ENCODE measurements at places on chromosomes 4 and X.

- DNase-seq: no peak
Measured at GRCh38 chrX:2888309-2888708, 40.8 kb downstream of the ARSD start.

GRCh38 chr4:18127030-18127429, 105.5 kb upstream of the LCORL start:
- DNase-seq: no peak

- DNase-seq: no peak
Measured at GRCh38 chrX:67346667-67347066, 197.2 kb upstream of the AR start.

GRCh38 chr4:78776079-78776728, at the start of gene BMP2K:
TSS of gene BMP2K (plus strand) at chr4:78776350. CDS start at chr4:78776544, 194 bp downstream.
- DNase-seq: no peak

DNA sequence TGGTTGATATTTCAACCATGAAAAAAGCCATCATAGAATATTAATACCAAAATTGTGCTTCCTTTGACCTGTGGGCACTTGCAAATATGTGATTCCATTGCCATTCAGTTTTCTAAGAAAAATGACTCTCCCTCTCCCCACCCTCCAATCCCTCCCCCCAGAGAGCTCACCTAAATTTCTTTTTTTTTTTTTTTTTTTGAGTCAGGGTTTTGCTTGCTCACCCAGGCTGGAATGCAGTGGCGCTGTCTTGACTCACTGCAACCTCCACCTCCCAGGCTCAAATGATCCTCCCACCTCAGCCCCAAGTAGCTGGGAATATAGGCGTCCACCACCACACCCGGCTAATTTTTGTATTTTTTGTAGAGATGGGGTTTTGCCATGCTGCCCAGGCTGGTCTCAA, 47.0 kb downstream of the SNX25 start:
- DNase-seq: no peak

DNA sequence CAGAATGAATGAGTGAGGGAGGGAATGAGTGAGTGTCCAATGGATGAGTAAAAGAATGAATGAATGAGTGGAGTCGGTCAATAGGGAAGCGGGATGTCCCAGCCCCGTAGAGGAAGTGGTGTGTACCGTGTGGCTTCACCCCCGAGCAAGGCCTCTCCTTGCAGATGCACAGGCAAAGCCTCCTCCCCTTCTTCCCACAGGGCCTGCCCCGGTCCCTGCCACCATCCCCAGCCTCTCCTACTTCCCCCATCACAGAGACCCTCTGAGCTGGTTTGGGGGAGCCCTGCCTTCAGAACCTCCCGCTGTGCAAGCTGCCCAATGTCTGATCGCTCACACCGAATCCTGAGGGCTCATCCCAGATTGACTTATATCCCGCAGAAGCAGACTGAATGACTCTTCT, 13.6 kb downstream of the HTRA3 start:
- no peak for DNase-seq

GRCh38 chr4:181418496-181418895, 824.7 kb upstream of the TENM3 start:
- DNase-seq: no peak

DNA sequence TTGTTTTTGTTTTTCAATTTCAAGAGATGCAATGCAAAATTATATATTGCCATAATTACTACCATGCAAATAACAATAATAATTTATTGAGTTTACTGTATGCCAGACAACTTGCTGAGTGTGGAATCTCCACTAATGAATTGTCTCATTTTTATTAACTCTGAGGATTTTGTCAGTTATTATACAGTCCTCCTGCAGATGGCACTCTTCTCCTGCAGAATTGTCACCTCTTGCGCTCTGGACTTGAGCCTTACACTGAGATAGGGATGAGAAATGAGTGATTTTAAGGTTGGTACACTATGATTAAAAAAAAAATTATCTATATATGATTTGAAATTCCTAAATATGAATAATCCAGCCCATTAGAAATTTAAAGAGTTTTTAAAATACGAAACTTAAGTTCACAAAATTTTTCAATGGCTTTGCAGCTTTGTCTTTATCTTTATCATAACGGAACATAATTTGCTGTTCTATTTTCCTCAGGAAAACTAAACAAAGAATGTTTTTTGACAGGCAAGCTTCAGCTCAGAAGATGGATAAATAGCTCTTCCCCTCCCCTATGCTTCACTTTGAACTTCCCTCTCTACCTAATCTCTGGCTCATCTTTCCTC, 12.7 kb upstream of the PAQR3 start:
- DNase-seq: no peak

GRCh38 chr4:141890279-141890678, 253.9 kb downstream of the IL15 start:
- DNase-seq: no peak
